ENCODE measurements at places on chromosomes 13 and 19.

GRCh38 chr13:76848596-76848995, 37.6 kb downstream of the KCTD12 start:
- DNase-seq = no peak

DNA sequence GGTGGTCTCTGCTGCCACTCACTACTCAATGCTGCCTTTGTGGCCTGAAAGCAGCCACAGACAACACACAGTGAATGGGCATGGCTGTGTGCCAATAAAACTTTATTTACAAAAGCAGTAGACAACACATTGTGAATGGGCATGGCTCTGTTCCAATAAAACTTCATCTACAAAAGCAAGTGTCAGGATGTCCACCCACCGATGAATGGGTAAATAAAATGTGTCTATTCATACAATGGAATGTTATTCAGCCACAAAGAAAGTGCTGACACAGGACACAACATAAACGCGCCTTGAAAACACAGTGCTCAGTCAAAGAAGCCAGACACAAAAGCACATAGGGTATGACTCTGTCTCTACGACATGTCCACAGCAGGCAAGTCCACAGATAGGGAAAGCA, 20.1 kb downstream of the ZSCAN5A start:
- DNase-seq = no peak

- no peak for DNase-seq
Measured at GRCh38 chr13:76903544-76904162, 17.4 kb upstream of the KCTD12 start.

- DNase-seq = peak; percentile 78
Measured at GRCh38 chr19:55632463-55632834, 8.1 kb upstream of the ZNF784 start.

DNA sequence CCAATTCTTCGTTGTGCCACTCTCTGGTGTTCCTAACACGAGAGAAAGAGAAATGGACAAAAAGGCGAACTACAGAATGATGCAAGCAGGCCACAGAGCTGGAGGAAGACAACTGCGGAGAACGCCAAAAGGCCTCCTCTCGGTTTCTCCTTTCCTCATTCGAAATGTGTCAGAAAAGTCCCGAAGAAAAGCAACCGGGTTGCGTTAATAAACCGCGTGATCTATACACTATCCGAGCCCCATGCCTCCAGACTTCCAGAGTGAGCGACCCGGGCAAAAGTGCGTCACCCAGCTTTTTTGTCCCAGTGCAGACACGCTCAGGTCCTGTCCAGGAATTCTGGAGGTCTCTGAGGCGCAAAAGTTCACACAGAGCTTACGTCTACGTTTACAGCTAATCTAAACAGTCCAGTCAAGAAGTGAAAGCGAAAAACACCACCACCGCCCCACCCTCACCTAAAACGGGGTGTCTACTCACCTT, 413 bp downstream of the N4BP2L2 start:
- DNase-seq = no peak

- DNase-seq = no peak
Measured at GRCh38 chr19:57465680-57466381, 8.9 kb upstream of the VN1R1 start.

GRCh38 chr13:38979891-38980749, 10.5 kb downstream of the STOML3 start:
- peak; percentile 20 for DNase-seq

DNA sequence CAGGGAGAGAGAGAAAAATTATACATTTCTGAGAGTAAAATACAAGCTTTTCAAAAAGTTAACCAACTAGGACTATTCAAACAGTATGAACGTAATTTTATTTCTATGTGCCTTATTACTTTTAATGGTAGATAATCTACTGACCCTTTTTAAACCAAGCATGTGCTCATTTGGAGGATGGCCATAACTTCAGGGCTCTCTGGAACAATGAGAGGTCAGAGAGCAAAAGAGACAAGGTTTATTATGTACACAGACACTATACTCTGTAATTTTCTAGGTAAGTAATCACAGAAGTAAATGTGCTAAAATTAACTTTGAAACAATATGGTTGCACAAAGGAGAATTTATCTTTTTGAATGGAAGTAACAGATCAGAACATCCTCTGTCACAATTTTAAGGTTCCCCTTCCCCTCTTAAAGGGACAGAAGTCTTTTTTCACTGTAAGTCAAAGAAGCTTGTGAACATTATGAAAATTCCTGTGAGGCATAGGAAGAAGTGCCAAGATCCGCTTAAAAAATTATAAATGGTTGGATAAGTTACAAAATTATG, 1.0 kb downstream of the POSTN start:
- DNase-seq = no peak

DNA sequence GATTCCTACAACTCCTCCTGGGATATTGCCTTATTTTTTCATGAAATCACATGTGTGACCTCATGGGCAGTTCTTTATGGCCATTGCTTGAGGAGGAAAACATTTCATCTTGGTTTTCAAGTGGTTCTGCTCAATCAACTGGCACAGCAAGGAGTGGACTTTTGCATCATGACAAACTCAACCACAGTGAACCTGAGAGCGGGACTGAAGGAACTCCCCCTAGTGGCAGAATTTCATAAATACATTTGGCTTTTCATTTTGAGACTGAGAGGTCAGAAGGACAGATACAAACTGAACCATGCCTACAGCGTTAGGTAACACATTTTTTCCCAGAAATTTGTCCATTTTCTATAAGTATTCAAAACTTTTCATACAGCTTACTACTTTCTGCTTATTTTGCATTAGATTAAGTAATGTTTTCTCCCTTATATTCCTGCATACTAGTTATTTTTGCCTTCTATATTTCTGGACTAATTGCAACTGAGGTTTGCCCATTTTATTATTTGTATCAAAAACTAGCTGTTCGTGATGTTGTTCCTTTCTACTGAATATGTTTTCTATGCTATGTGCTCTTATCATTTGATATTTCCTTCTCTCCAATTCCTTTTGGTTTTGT, 13.4 kb upstream of the SIGLEC12 start:
- no peak for DNase-seq

- DNase-seq = no peak
Measured at GRCh38 chr13:77176350-77176749, 149.4 kb upstream of the FBXL3 start.

- DNase-seq = no peak
Measured at GRCh38 chr13:111385183-111385857, 64.9 kb downstream of the TEX29 start.

DNA sequence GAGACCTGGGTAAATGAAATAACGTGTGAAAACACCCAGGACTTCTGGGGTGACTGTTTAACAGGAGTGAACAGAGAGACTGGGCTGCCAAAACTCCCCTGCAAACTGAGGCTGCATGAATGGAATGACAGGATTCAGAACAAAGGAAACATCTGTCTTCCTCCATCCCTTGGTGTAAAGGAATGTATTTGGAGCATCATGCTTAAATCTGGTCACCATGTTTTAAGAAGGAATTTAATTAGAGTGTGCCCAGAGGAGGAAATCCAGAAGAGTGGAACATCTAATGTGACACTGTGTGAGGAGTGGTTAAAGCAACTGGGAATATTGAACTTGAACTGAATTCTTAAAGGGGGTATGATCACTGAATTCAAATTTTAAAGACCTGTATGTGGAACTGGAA, 437.2 kb downstream of the LIG4 start:
- DNase-seq = no peak

DNA sequence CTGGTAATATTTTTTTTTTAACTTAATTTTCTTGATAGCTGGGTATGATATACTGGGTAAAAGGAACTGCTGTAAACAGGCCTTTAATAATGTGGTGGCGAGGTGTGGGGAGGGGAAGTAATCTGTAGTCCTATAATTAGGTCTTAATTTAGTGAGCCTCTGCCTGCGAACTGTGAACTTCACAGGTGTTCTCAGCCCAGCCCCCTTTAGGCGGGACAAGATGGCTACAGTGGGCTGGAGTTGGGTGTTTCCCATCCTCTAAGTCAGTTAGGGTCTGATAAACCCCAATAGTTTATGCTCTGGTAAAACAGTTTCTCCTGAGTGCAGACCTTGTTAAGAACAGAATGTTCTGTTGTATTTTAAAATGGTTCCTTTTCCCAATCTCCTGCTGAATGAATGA, 97.6 kb upstream of the SERP2 start:
- no peak for DNase-seq

DNA sequence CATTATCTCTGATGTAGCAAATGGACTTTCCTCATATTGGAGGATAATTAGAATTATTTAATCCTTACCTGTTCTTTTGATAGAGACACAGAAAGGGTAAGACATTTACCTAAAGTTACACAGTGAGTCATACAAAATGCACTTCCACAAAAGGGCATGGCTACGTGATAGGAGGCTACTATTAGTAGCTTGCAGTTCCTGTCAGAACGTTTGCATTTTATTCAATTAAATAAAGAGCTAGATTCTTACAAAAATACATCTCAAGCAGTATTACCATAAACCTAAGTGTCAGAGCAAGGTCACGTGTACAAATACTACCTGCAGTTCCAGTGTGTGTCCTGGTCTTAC, 120.6 kb downstream of the ESD start:
- DNase-seq = no peak

GRCh38 chr13:20313896-20314295, 81.8 kb upstream of the GJB6 start:
- no peak for DNase-seq

DNA sequence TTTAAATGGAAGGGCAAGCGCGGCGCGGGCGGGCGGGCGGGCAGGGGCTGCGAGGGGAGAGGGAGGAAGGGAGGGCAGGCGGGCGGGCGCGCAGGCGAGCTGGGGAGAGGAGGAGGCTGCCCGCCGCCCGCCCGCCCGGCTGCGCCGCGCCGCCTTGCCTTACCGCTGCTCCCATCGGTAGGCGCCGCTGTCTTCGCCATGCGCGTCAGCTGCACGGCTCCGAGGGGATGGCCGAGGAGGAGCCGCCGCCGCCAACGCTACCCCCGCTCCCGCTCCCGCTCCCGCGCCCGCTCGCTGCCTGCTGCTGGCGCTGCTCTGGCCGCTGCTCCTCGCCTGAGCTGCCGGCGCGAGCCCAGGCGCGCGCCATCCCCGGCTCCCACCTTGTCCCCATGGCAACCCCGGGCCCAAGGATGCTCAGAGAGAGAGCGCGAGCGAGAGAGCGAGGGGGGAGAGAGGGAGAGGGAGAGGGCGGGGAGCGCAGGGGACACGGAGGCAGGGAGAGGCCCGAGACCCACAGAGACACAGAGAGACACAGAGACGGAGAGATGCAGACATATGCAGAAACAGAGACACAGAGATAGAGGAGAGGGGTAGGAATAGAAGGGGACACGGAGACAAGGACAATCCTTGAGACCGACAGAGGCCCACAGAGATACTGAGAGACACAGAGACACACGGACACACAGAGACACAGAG, 40.3 kb downstream of the DEDD2 start:
- DNase-seq = no peak

GRCh38 chr13:110641055-110642015, 26.0 kb downstream of the NAXD start:
- DNase-seq = no peak

GRCh38 chr13:85543144-85543543, 256.1 kb downstream of the SLITRK6 start:
- no peak for DNase-seq

GRCh38 chr13:74200081-74200480, 65.9 kb upstream of the KLF12 start:
- no peak for DNase-seq

DNA sequence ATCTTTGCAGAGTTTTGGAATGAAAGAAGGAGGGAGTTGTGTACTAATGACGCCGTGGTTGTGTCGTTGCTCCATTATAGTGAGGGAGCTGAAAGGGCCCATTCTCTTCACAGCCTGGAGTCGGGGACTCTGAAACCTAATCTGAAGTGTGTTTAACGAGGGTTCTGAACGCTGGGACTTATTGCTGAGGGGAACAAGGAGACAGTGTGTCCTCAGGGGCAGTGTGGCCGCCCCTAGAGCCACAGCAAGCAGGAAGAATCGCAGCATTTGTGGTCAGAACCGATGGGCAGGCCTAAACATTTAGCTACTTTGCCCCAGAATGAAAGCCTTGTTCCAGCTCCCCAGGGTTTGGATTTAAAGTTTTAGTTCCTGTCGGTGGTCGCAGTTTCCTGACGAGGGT, 156.4 kb upstream of the RNF113B start:
- no peak for DNase-seq

- DNase-seq = no peak
Measured at GRCh38 chr19:2032296-2032941, 16.9 kb upstream of the BTBD2 start.

DNA sequence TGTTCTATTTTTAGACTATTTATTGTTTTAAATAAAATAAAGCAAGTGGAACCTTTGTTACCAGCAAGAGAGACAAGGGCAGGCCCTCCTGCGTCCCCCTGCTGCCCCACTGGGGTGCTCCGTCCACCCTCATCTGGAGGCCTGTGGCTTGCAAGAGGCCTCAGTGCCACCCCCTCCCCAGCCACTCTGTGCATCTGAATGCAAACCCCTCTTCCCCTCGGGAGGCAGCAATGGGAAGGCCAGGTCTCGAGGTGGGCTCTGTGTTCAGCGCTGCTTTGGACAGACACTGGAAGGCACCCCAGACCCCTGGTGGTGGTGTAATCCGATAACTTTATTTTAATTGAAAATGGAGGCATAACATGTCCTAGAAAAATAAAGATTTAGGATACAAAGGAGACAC, 4.6 kb downstream of the SIX5 start:
- no peak for DNase-seq

DNA sequence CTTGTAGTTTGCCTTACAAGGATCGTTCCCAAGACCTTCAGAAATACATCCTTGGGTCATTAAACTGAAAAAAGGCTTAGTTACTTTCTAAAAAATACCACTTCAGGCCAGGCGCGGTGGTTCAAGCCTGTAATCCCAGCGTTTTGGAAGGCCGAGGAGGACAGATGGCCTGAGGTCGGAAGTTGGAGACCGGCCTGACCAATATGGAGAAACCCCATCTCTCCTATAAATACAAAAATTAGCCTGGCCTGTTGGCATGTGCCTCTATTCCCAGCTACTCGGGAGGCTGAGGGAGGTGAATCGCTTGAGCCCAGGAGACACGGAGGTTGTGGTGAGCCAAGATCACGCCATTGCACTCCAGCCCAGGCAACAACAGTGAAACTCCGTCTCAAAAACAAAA, 2.2 kb upstream of the ZNF28 start:
- no peak for DNase-seq

DNA sequence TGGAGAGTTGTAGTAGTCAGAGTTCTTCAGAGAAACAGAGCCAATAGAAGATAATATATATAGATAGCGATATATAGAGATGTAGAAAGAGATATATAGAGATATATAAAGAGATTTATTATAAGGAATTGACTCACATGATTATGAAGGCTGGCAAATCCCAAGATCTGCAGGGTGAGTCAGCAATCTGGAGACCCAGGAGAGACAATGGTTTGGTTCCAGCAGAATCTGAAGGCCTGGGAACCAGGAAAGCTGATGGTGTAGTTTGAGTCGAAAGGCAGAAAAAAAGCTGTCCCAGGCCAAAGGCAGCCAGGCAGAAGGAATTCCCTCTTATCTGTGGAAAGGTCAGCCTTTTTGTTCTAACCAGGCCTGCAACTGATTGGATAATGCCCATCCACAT, 194.1 kb downstream of the NUFIP1 start:
- no peak for DNase-seq

GRCh38 chr13:82344867-82345266, 1537.4 kb downstream of the SLITRK1 start:
- DNase-seq = no peak

- DNase-seq = no peak
Measured at GRCh38 chr19:54449701-54450069, 686 bp downstream of the LENG8 start.

GRCh38 chr13:21060338-21061028, 903 bp downstream of the LATS2 start:
- no peak for DNase-seq

Measured in urinary bladder (tissue), 4 donors.